ENCODE measurements at places on chromosomes 3 and 15.

DNA sequence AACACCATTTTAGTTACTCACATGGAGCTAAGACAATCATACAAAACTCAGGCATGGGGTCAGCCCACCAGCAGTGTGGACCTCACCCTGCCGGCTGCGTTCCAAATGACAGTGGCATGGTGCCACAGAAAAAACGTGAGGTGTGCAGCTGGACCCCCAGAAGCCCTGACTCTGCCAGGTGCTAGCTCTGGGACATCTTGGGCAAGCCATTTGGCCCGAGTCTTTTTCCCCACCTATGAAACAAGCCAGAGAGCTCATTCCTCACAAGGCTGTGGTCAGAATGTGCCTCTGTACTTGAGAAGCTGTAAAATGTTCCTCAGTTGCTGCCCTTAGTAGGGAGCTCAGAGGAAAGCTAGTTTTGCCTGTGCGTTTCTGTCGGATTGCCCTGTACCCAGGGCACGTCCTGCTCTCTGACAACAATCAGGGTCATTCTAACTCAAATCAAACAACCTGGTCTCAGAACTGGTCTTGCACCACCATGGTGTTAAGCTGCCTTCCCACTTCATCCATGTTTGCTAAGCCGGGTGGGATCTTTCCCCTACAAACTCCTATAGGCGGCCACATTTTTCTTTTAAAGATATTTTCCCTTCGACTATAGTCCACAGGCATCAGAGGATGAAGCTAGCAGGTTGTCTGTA lies 44.9 kb downstream of the LIPC start:
- no peak for DNase-seq

DNA sequence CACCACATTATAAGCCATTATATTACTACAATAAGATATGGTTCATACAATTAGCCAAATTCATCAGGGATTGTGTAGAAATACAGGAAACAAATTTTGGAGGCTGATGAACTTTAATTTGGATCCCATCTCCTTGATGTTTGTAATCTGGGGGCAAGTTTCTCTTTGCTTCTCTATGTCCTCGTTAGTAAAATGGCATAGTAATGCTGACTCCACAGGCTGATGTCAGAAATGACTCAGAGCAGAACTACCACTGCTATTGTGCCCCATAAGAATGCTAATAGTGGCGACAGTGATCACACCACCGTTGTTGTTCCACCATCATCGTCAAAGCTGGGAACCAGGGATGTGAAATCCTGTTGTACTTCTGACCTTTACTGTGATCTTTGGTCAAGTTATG lies 722.3 kb upstream of the LMCD1 start:
- DNase-seq = no peak

DNA sequence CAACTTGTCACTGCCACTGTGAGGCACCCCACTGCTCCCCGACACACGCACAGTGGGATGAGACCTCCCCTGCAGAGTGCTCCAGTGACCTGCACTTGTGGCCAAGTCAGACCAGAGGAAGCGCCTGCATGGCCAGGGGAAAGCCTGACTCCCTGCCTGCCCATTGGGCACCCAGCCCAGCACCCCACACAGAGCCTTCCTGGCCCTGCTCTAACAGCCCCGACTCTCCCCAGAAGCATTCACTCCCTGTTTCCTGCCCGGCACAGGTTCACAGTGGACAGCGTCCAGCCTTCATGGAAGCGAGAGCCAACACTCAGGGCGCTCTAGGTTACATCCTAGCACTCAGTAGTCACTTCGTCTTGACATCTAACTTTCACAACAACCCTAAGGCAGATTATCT lies 27.8 kb downstream of the RBPMS2 start:
- no peak for DNase-seq

- no peak for DNase-seq
Measured at GRCh38 chr15:75051191-75051608, 27.8 kb downstream of the PPCDC start.

DNA sequence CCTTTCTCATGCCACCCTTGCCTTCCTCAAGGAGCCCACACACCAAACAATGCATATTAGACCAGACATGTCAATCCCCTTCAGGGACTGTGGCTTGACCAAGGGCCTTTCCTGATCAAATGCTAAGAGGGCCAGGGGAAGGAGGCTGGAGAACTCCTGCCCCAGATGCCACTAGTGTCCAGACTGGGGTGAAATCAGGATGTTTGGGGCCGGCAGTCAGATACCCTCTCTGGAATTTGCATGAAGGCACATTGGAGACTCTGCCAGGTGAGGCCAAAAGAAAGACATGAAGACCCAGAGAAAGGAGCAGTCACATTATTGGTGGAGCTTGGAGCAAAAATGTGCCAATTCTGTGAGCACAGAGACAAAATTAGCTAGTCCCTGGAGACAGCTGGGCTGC lies 154.1 kb downstream of the TLE3 start:
- DNase-seq = no peak

GRCh38 chr3:74623261-74623836 lies 8.9 kb upstream of the CNTN3 start:
- no peak for DNase-seq

GRCh38 chr3:186237915-186238314 lies 124.1 kb downstream of the DGKG start:
- no peak for DNase-seq

DNA sequence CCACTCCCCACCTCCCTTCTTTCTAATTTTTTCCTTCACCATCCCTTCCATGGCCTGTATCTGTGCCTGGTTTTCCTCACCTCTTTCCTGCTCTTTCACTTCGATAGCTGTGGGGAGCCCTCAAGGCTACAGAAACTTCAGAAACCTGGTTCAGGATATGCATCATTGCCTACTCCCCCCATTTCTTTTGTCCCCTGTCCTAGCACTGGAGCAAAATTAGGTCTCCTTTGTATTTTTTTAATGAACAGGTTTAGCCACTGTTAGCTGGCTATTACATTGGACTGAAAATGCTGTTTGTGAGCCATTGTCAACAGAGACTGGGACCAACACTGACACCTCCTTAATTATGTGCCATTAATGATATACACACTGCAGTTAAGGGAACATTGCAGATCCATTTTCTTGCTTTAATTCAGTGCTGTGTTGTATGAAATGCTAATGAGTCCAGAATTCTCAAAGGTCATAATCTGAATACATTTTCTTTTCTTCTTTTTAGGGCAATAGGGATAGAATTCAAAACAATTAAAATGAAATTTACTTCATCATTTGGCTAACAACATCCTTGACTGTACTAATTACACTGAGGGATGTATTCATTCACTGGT lies 138.6 kb downstream of the PDCD6IP start:
- DNase-seq = no peak
